LHCN-M2 (cell line): ENCODE measurements at places on chromosomes 1 and 21. TPM values are rescaled to one million over a fixed set of nuclear protein-coding genes. Genes with fewer than 3 reads are reported as not detected.

Gene TAS1R1
- 1.2 and 2.5 TPM in 2 replicates for total RNA-seq

GRCh38 chr1:26006710-26007109 lies 8.8 kb upstream of the PAFAH2 start:
- no peak for DNase-seq

GRCh38 chr1:208201229-208201628 lies 43.0 kb downstream of the PLXNA2 start:
- DNase-seq = peak; percentile 97

- no peak for DNase-seq
These were observed 22.5 kb downstream of the CAMTA1 start for GRCh38 chr1:6807782-6808181.

DNA sequence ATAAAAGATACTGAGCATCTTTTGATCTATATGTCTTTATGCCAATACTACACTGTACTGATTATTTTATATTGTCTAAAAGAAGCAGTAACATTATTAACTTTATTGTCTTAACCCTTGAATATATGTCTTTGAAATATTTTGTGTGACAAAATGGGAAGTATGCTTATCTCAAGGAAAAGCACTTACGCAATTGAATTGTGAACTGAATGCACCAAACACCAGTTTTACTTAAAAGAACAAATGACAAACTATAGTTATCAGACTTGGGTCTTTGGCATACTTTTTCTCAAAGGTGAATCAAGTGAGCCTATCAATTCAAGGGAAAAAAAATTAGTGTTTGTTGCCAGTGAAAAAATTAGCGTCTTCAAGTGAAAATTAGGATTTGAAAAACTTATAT lies 9.2 kb upstream of the SLC6A9 start:
- DNase-seq = no peak

DNA sequence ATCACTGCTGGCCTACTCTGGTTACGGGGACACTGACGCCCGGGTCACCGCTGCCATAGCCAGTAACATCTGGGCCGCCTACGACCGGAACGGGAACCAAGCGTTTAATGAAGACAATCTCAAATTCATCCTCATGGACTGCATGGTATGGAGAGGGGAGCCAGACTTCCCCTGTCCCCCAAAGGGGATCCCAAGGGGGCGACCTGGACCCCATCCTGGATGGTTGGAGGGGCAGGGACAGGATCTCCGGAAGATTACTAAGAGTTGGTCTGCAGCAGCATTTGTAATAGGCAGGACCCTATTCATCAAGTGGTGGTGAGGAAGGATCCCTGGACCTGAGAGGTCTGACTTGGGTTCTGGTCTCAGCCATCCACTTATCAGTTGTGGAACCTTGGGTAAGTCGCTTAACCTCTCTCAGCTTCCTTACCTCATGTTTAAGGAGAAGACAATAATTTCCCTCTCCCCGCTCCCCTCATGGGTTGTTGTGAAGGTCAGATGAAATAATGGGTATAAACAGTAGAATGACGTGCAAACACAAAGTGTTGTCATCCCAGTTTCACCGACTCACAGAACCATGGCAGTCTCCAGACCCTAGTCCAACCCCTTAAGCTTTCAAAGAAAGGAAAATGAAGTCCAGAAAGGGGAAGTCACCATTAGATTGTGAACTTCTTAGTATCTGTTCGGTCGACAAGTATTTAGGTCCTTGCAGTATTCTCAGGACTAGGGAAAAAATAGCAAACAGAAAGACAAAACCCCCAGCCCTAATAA lies 883 bp downstream of the LAMTOR2 start:
- no peak for DNase-seq

Gene MYOG
- total RNA-seq = 0.13 and 5.7 TPM in 2 replicates

DNA sequence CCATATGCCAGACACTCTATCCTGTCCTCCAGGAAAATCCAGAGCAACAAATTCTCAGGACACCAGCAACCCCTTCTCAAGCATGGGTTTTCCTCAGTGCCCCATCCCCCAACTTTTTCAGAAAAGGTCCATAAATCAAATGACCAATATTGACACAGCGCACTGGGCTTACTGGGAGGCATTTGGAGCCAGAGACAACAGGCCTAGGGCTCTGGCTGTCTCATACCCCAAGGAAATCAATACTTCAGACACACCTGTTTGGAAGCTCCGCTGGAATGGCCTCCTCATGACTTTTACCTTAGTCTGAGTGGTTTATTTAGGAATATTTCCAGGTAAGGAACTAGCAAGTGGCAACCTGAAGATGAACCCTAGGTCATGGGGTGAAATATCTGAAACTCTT lies 66.9 kb upstream of the TNR start:
- DNase-seq = no peak

Gene SHE
- not detected in 2 replicates for total RNA-seq

Gene LRRC8B
- 5.7 and 6.0 TPM in 2 replicates for total RNA-seq

- no peak for DNase-seq
These were observed 32.3 kb downstream of the PTPRC start for GRCh38 chr1:198671136-198671535.

DNA sequence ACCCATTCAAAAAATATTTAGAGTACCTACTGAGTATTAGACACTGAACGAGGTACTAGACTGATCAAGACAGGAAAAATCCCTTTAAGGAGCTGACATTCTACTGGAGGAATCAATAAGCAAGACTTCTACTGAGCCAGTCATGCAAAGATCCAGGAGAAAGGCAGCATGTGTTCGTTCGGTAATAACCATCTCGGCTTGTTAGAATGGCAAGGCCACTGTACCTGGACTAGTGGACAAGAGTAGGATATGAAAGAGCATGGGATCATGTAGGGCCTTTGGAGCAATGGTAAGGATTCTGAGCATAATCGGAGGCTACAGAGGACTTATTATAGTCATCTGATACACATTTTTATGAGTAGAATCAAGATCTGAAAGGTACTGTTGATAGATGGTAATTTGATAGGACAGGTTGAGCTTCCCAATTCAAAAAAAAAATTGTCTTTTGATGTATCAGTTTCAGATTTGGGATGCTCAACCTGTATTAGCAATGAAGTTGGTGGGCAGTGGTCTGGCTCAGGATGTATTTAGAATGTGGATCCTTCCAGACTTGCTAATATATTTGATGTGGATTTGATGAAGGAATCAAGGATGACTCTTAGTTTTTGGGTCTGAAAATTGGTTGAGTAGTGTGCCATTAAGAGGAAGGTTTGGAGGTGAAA lies 2.3 kb downstream of the COX20 start:
- DNase-seq = no peak
